PC-9 (cell line): ENCODE measurements at places on chromosomes 7 and 10.

GRCh38 chr7:6178298-6179029 is 94.0 kb downstream of the CYTH3 start:
- DNase-seq, result no peak

DNA sequence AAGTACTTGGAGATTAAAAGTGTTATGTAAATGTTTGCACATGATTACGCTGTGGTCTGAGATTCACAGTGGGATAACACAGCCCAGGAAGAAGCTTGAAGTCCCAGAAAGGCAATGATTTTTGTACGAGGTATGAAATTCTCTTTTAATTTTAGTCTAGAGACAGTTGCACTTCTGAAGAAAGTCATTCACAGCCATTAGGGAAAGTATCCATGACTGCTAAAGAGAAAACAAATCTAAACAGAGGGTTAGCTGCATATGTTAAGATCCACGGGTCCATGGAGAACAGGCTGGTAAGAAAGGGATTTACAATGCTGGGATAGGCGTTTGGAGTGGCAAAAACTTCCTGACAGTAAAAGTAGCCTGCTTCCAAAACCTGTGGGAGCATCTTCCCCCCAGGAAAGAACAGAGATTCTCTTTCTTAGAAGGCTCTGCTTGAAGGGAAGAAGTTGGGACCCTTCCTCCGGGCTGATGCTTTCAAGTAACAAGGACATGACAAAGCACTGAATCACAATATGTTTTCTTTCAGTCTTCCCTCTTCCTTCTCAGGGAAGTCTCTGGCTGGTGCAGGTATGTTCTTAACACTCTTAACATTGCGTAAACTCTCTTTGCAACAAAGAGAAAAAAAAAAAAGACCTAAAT is 220.8 kb upstream of the CELF2 start:
- DNase-seq, result peak; percentile 75

DNA sequence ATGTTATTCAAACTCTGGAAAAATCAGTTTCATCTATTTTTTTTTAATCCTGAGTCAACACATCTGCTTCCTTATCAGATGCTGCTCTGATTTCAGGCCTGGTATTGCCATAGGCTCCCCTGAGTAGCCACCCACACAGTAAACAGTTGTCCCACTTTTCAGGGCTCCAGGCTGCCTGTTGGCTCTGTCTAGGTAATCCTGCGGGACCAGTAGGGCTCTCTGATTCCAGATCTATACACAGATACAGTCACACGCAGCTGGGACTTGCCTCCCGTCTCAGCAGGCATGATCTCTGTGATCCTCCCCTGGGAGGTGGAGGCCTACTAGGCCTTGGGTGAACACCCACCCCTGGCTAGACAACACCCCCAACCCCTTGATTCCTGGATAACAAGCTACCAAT is 206.1 kb downstream of the CREB5 start:
- peak; percentile 22 for DNase-seq

- no peak for DNase-seq
These were observed 8.6 kb downstream of the RAPGEF5 start for GRCh38 chr7:22348379-22348778.

DNA sequence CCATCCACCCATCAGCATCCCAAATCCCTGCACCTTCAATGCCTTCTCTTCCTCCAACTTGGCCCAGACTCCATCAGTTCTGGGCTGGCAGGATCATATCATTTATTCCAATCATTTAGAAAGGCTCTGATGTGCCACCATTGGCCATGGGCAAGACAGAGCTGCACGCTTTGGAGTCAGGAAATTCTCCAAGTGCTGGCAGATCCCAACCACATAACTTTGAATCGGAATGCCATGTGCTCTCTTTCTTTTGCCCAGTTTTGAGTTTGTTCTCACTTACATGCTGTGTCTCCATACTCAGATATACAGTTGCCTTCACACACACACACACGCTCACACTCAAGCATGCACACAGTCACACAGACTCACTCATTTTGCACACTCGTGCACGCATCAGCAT is 85.7 kb upstream of the GHITM start:
- DNase-seq, result no peak

DNA sequence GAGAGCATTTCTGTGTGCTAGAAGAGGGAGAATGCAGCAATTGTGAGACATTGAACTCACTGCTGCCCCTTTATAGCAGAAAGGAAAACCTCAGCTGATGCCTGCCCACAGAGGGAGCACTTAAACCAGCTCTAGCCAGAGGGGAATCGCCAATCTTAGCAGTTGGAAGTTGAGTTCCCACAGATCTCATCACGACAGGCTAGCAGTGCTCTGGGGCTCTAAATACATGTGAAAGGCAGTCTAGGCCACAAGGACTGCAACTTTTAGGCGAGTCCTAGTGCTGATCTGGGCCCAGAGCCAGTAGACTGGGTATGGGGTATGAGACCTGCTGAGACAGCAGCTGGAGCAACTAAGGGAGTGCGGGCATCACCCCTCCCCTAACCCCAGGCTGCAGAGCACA is 25.2 kb upstream of the PRR15 start:
- no peak for DNase-seq

DNA sequence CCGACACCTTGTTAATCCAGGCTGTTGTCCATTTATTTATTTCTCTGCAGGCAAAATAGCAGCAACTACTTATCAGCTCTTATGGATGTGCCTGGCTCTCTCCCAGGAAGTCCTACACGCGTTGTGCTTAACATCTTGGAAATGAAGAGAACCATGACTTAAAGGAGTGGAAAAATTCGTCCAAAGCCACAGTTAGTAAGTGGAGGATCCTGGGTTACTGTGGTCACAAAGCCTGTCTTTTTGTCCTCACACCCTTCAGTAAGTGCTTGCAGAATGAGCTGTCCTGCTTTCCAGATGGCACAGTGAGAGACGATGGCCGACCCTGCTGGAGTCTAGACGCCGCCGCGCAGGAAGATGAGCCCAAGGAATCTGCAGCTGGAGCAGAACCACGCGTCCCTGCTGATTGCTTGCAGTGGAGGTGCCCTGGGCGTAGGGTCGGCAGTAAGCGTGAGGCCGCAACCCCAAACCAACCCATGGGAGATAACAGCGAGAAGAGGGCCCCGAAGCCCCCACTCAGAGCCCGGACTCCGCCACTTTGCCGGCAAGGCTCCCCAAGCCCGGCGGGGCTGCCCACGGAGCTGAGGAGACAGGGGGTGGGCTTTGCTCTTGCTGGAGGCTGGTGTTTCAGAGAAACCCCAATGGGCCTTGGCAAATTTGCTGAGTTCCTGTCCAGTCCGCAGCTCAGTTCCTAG is 178.6 kb downstream of the CXCL12 start:
- no peak for DNase-seq

- no peak for DNase-seq
These were observed 115.1 kb downstream of the PON1 start for GRCh38 chr7:95209276-95209675.

GRCh38 chr7:68422281-68422680 is 1176.0 kb upstream of the AUTS2 start:
- no peak for DNase-seq

DNA sequence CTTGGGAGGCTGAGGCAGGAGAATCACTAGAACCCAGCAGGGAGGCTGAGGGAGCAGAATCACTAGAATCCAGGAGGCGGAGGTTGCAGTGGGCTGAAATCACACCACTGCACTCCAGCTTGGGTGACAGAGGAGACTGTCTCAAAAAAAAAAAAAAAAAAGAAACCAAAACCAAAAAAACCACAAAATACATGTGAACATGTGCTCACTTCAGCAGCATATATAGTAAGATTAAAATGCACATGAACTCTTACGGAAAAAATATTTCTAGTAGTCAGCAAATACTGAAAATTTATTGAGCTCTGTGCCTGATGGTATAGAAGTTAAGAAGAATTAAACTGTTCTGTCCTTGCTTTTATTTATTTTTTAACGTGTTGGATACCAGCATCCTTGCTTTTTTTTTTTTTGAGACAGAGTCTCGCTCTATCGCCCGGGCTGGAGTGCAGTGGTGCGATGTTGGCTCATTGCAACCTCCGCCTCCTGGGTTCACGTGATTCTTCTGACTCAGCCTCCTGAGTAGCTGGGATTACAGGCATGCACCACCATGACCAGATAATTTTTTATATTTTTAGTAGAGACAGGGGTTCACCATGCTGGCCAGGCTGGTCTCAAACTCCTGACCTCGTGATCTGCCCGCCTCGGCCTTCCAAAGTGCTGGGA is 9.6 kb upstream of the ZNF487 start:
- no peak for DNase-seq

- DNase-seq, result peak; percentile 91
These were observed 42.8 kb downstream of the FOXL3 start for GRCh38 chr7:332646-333392.

- DNase-seq, result peak; percentile 65
These were observed 104.7 kb downstream of the PARD3 start for GRCh38 chr10:34710391-34710751.

DNA sequence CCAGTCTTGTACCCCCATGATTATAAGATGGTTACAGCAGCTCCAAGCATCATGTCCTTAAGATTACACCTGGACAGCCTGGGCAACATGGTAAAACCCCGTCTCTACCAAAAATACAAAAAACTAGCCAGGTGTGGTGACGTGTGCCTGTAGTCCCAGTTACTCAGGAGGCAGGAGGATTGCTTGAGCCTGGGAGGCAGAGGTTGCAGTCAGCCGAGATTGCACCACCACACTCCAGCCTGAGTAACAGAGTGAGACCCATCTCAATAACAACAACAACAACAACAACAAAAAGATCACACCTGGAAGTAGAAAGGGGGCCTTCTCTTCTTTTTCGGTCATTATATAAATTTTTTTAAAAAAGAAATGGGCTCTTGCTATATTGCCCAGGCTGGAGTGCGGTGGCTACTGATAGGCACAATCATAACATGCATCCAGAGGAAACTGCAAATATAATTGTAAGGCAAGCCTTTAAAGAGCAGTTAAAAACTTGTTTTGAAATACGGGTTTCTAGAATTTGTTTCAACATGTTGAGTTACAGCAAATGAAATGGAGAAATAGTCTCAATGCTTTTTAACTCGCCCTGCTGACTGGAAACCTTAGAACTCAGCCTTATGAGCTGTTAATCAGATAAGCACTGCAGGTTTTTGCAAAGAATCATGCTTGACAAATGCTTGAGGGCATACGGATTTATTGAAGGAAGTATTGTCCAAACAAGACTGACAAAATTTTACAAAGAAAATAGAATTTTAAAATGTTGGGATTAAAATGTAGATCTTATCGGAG is 4.7 kb upstream of the ENTPD7 start:
- DNase-seq, result peak; percentile 88

DNA sequence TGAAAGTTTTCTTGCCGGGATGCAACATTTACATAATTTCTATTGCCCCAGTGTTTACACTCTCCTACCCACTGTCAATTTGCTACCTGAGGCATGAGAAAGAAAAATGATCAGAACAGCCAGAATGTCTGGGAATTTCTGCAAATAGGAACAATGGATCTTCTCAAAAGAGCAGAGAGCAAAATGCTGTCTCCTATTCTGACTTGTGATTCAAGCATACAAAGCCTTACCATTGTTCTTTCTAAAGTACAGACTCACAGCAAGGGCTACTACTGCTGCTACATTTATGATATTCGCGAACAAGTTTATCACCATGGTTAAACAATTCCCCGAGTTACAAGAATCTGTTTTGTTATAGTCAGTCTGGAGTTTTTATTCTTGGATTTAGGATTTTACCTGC is 329.9 kb upstream of the CELF2 start:
- no peak for DNase-seq

DNA sequence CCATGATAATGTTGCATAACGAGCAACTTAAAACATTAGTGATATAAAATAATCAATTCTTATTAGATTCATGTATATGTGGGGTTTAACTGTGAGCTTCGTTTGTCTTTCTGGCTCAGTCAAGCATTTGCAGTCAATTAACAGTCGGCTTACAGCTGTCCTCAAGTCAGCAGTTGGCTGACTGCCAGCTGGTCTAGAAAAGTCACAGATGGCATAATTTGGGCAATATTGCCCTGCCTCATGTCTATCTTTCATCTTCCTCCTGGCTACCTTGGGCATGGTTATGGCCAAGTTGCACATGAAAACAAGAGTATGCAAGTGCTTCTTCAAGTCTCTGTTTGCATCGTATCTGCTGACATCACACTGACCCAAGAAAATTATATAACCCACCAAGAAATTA is 186.1 kb upstream of the ZWINT start:
- DNase-seq, result peak; percentile 21

DNA sequence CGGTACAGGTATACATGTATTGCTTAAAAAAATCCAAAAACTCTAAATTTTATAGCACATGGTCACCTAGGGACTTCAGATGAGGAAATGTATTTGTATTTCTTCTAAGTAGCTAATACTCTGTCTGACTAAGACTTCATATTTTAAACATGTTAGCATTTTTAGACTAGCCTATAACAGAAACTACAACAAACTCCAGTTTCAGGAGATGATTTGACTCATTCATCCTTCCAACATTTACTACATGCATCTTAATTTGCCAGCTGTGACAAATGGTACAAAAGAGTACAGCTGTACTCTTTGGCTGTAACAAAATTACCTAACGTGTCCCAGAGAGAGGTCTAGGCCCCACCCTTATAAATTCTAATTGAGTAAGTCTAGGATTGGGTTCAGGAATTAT is 22.2 kb downstream of the TMEM209 start:
- no peak for DNase-seq
